ENCODE measurements at places on chromosomes 3 and 15.

DNA sequence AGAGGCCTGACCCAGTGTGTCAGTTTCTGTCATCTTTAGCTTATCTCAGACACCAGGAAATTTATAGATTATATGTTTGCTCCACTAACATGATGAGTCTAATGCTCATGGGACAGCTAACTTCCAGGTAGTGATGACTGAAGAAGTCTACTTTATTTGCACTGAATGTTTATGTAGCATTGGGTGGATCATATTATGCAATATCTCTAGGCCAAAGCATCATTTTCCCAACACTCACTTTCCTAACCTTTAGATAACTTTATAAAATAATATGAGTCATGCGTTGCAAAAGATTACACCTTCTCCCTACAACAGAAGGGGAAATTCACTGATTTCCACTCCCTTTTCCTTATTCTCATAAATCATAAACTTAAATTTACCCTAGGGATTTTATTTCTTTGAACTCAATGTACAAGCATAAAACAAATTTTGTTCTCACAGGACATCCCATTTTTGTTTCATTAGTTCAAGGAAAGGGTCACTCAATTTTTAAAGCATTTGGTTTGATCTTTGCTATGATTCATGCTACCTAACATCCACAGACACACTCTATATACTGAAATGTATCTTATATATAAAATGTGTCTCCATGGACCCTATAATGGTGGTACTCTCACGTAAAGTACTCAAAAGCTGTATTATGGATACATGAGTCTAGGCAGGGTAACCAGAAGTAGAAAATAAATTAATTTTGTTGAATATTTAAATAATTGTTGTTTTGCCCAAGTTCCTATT, 225.2 kb downstream of the WDR72 start:
- DNase-seq, result no peak

DNA sequence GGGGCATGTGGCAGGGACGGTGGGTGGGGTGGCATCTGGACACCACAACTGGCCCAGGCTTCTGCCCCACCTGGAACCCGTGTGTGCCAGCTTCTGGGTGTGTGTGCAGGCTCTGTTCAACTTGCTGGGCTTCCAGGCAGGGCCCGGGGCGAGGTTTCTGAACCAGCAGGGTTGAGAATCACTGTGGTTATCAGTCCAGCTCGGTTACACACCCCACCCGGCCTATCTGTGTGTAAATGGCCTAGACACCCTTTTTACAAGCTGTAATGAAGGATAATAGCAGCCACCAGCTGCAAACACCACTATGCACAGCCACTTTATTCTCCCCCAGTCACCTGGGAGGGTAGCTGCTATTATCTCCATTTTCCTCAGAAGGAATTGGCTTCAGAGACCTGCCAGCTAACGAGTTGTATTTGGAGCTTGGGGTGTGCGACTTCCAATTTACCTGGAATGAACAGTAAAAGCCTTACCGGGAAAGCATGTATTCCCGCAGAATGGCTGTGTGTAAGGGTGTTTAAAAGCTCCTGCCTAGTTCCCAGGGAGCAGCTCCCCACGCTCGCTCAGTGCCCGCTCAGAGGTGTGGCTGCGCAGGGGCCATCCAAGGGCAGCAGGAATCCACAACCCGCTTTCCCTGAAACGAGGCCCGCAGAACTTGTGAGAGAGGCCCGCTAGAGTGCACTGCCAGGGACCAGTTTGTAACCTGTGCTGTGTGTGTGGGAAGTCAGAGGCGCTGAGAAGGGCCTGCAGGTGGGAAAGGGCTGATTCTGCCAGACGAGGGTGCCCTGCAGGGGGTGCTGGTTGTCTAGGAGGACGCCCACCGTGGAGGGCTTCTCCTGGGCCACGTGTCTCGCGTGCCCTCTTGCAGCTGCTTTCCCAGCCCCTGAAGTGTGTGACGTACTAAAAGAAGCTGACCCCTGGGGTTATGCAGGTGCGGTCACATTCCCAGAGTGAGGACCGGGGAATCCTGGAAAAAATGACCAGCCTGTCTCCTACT, 83.5 kb downstream of the C3orf70 start:
- DNase-seq, result no peak

DNA sequence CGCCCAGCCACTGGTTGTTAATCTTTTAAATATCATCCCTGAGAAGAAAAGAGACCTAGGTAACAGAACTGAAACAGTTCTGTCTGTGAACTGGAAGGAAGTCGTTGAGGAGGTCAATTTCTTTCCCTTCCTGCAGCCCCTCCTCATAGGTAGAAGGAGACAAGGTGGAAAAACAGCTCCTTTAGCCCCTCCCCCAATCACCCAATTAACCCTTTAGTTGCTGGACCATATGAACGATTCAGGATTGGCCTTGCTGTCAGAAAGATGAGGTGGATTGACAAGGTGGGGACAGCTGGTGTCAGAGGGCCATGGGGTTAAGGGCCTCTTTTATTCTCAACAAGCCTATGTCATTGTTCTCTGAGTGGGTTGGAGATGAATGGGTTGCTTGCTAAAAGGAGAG, 36.0 kb upstream of the ZNF445 start:
- no peak for DNase-seq

- DNase-seq, result no peak
Measured at GRCh38 chr3:185992831-185993374, 55.1 kb upstream of the TRA2B start.

DNA sequence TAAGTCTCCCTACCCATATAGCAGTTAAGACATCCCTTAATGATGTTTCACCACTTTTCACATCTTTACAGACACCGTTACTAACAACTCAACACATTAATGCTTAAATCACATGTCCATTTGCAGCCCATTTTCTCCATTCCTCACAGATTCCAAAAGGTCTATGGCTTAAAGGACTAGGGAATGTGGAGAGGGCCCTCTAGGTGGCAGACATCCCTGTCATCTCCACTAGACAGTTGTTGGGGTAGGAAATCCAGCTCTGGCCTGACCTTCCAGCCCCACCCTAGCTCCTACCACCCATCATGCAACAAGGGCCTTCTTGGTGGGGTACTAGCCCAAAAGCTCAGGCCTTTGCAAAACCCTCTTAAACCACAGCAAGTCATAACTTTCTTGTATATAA, 25.2 kb downstream of the CPEB1 start:
- DNase-seq, result no peak

- no peak for DNase-seq
Measured at GRCh38 chr3:65732051-65732935, 306.4 kb downstream of the MAGI1 start.

- no peak for DNase-seq
Measured at GRCh38 chr3:124904835-124905492, 17.8 kb upstream of the ITGB5 start.

GRCh38 chr15:29139540-29140459, 129.8 kb downstream of the NSMCE3 start:
- peak; percentile 50 for DNase-seq

DNA sequence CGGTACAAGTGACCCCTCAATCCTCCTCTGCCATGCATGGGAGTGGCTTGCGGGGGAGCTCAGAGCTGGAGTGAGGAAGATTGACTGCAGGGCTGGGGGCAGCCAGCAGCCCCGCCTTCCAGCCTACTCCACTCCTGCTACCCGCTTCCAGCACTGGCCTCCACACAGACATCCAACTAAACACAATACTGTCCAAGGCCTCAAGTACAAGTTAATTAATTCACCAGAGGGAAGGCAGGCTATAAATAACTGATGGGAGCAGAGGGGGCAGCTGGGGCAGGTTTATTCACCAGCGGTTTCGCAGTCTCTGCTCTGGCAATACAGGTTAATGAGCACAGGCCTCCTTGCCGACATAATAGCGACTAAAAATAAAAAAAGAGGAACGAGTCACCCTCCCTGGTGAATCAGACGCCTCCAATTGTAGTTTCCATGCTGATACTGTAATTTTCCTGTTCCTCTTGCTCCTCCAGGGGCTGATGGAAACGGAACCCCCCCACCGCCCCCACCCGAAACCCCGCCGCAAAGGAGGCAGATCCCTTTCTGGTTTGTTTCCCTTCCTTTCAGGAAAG, 166.4 kb upstream of the TLE3 start:
- DNase-seq, result no peak

DNA sequence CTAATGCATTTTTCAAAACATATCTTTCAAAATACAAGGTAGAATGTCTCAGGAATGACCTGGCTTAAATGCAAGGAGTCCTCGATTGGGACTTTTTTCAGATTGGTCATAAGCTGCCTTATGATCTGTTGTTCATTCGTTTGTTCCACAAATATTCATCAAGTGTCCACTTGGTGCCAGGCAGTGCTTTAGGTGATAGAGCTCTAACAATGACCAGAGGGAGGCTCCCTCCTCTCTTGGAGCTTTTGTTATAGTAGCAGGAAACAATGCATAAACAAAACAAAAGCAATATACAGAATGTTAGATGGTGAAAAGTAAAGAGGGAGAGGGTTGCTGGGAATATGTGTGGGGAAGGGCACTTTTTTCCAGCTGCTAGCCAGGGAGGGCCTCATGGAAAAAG, 156.1 kb downstream of the MCTP2 start:
- no peak for DNase-seq

DNA sequence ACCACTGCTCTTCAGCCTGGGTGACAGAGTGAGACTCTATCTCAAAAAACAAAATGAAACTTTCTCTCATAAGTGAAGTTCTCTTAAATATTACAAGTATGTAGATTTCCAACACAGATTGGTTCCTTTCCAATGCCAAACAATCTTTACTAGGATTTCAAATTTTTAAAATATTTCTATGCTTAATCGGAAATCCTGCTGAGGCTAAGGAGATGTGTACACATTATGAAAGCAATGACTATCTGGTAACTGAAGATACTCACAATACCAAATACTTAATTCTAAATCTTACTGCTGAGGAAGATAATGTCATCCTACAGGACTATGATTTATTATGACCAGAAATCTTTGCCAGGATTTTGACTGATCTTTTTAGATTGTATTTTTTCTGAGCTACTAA, 255.6 kb upstream of the ZNF717 start:
- no peak for DNase-seq

- no peak for DNase-seq
Measured at GRCh38 chr3:55534876-55535275, 47.8 kb upstream of the WNT5A start.

- DNase-seq, result no peak
Measured at GRCh38 chr3:176193032-176193730, 1004.1 kb downstream of the TBL1XR1 start.

GRCh38 chr3:98807011-98807410, 43.9 kb downstream of the ST3GAL6 start:
- DNase-seq, result no peak

GRCh38 chr15:58864602-58865424, 68.7 kb downstream of the SLTM start:
- DNase-seq, result no peak

DNA sequence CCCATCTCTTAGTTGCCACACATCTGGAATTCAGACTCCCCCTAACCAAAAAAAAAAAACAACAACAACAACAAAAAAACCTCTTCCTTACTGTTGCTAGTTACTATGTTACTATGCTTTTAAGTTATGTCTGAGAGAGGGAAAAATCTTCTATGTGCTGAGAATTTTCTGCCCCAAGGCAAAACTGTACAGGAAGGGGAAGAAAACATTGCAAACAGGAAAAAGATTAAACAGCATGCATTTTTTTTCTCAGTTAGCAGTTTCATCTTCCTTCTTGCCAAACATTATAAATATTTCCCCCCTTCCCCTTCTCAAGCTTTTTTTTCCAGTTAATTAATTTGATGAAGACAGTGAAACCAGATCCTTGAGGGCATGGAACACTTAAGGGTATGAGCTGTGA, 1.1 kb upstream of the CD200R1 start:
- DNase-seq, result no peak

DNA sequence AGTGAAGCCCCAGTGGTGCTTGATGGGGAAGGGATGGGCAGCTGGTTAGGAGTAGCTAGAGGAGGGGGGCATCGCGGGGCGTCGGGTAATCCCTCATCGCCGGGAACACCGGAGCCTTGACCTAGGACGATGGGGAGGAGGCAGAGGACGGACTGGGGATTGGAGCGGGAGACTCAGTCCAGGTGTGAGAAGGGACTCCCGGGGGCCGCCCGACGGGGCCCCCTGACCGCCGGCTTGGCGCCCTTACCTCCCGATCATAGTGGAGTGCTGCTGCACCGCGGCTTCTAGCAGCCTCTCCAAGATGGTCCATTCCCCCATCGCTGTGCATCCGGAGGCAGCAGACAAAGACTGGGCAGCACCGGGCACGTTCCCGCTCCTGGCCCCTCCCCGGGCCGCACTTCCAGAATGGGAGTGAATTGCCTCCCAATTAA, 612 bp downstream of the GJD2 start:
- no peak for DNase-seq

- DNase-seq, result no peak
Measured at GRCh38 chr3:170565495-170565894, 20.4 kb downstream of the SLC7A14 start.

- no peak for DNase-seq
Measured at GRCh38 chr3:146154995-146155394, 6.0 kb downstream of the PLOD2 start.

DNA sequence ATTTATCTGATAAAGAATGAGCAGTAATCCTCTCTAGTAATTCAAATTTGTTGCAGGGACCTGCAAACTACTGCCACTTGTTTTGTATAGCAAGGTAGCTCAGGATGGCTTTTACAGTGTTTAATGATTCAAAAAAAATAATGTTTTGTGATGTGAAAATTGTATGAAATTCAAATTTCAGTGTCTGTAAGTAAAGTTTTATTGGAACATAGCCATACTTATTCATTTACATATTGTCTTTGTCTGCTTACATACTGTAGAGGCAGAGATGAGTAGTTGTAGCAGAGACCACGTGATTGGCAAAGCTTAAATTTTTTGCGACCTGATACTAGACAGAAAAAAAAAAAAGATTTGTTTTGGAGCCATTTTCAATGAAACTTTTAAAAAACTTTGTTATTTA, 6.5 kb upstream of the UTS2B start:
- DNase-seq, result no peak

- no peak for DNase-seq
Measured at GRCh38 chr15:39332846-39333245, 248.0 kb upstream of the THBS1 start.

GRCh38 chr15:42121021-42121420, 26.7 kb upstream of the PLA2G4D start:
- DNase-seq, result no peak

GRCh38 chr15:35514759-35515158, 31.2 kb downstream of the DPH6 start:
- DNase-seq, result no peak

- no peak for DNase-seq
Measured at GRCh38 chr3:188239577-188239976, 85.6 kb downstream of the LPP start.

DNA sequence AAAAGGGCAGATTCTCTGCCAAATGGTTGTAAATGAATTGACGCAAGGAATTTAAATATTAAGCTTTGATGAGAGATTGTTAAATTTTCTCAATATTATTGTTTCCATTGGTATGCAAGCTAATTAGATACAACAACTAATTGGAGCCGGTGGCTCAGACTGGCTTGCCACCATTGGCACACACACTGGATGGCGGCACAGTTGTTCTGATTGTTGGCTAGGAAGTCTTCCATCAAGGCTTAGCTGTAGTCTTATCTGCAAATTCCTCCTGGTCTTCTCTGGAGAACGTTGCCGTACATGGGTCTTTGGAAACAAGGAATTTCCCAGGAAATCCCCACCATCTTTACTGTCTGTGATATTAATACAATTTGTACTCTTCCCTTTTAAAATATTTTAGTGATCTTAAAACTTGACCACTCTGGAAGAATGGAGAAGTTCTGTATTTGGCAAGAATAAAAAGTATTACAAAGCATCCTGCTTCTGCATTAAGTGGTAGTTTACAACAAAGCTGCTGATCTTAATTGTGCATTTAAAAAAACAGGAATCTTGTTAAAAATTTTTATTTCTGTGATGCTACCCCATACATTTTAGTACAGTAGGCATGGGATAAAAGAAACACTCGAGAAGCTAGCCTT, 126.5 kb downstream of the UBE2E2 start:
- DNase-seq, result no peak

All from hippocampal formation (tissue), 2 donors.